ENCODE measurements at places on chromosomes 5 and 9.

DNA sequence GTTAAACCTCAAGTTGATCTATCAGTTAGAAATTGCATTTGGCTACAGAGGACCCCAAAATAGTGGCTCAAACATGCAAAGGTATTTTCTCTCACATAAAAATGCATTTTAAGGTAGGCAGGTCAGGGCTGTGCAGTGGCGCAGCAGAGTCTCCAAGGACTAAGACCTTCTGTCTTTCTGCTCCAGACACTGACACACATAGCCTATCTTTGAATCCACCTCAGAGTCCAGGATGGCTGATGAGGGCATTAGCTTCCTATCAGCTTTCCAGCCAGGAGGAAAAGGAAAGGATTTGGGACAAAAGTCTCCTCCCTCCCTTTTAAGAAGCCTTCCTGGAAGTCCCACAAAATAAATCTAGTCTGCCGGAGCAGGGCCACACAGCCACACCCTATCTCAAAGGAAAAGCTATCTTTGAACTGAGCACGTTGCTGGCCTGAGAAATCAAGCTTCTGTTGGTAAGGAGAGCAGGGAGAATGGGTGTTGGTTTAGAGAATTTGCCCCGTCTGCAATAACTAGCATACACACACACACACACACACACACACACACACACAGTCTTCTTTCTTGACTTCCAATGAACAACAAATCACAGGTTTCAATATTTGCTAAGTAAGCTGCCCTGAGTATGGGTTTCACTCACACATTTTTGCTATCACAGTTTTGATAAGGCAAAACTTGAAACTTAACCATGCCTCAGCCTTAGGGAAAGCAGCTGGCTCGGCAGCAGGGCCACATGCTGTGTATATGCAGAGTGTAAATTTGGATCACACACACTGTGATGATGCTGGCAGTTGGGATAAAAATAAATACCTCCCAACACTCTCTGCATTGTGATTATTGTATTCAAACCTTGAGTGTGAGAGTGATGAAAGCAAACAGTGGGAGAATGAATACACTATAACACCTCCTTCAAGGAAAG lies 116.6 kb upstream of the MAP3K1 start:
- DNase-seq, result no peak

DNA sequence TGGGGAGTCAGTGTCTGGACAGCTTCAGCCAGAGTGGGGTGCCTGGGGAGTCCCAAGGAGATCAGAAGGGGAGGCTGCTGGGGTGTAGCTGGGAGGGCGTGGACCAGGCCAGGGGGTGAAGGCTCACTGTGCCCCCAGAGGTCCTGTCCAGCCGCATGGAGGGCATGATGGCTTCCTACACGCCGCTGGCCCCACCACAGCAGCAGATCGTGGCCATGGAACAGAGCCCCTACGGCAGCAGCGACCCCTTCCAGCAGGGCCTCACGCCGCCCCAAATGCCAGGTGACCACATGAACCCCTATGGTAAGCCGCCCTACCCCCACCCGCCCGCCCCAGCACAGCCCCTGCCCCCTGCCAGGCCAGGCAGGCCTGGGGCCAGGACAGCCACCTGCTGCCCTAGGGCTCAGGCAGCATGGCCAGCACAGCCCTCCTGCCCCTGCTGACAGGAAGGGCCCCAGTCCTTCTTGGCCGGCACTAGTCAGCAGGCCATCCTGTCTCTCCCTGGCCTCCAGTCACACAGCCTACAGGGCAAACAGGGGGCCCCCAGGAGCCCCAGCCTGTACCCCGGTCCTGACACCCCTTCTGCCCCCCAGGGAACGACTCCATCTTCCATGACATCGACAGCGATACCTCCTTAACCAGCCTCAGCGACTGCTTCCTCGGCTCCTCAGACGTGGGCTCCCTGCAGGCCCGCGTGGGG lies 82.1 kb downstream of the LMX1B start:
- DNase-seq, result no peak

DNA sequence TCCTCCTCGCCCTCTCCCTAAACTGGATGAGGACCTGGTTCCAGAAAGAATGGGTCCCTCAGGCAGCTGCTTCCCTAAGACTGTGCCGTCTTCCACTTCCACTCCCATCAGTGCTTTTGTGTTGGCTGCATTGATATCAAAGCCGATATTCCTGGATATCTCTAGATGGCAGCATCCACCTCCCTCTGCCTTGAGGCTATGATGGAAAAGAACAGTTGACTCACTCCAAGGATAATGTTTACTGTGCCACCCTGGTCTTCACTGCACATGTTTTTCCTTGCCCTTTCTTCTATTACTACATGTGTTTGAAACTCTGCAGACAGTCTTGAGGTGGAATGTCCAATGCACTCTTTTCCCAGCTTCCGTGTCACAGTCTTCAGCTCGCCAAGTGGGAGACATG lies 211.6 kb downstream of the MAST4 start:
- DNase-seq, result peak; percentile 2

DNA sequence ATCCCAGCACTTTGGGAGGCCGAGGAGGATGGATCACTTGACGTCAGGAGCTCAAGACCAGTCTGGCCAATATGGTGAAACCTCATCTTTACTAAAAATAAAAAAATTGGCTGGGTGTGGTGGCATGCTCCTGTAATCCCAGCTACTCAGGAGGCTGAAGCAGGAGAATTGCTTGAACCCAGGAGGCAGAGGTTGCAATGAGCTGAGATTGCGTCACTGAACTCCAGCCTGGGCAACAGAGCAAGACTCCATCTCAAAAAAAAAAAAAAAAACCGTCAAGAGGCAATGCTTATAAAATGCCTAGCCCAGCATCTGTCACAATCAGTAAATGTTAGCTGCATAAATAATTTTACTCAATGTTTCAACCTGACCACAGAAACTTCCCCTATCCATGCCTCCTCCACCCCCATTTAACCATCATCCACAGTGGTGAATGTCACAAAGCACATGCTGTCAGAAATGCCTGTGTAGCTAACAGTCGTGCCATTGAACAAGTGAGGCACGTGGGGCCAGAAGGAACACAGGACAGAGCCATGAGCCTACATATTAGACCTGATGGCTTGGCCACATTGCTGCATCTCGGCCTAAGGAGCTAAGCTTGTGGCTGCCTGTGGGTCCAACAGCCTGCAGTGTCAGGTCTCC lies 16.8 kb upstream of the TCOF1 start:
- no peak for DNase-seq

DNA sequence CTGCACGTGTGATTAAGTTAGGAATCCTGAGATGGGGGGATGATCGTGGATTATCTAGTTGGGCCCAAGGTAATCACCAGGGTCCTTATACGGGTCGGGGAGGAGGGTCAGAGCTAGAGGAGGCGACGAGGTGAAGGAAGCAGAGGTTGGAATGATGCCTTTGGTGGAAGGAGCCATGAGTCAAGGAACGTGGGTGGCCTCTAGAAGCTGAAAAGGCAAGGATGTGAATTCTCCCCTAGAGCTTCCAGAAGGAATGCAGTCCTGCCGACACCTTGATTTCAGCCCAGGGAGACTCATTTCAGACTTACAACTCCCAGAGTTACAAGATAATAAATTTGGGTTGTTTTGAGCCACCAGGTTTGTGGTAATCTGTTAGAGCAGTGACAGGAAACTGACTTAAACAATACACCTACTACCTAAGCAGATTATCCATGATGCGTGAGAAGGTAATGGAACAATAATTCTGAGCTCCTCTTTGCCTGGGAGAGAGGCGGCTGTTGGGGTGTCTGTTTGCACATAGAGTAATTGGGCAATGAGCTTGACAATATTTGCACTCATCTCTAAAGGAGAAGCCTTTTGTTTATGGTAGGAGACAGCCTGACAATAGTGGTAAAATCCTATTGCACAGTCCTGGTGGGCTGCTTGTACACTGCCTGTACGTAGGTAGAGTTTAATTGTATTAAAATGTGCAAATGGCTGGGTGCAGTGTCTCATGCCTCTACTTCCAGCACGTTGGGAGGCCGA lies 129.3 kb upstream of the IER5L start:
- DNase-seq, result no peak

GRCh38 chr9:9556865-9557803 lies 1055.7 kb downstream of the PTPRD start:
- no peak for DNase-seq

GRCh38 chr5:24026288-24026687 lies 518.9 kb downstream of the PRDM9 start:
- DNase-seq, result no peak

DNA sequence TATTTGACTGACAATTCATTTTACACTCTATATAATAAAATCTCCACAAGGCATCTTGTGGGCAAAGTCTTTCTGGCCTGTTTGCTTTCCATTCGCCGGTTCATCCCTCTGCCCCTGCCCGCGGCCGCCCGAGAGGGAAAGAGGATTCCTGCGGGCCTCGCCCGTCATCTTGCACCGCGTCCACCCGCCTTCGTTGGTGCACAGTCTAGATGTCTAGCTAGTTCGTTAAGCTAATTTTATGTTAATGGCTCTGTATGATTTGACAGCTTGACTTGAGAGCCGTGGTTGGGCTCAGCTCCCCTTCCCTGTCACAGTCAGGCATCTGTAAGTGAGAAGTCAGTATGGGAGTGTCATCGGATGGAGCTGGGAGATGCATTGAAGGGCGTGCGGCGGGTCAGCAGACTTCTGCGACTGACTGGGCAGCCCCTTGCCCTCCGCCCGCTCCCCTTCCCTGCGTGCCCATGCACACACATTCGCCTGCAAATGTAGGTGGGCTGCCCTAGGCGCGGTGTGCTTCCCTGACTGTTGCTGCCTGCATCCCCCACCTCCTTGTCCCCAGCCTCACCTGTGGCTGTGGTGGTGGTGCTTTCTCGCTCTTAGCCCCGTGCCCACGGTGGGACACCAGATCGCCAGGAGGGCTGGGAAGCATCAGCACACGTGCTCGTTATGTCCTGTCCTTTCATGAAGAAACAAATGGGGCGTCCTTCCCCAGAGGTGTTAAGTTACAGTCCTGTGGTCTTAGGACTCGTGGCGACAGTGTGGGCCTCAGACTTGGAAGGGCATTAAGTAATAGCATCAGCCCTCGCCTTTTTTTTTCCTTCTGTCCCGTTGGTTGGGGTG lies 25.9 kb upstream of the PRDM12 start:
- no peak for DNase-seq

DNA sequence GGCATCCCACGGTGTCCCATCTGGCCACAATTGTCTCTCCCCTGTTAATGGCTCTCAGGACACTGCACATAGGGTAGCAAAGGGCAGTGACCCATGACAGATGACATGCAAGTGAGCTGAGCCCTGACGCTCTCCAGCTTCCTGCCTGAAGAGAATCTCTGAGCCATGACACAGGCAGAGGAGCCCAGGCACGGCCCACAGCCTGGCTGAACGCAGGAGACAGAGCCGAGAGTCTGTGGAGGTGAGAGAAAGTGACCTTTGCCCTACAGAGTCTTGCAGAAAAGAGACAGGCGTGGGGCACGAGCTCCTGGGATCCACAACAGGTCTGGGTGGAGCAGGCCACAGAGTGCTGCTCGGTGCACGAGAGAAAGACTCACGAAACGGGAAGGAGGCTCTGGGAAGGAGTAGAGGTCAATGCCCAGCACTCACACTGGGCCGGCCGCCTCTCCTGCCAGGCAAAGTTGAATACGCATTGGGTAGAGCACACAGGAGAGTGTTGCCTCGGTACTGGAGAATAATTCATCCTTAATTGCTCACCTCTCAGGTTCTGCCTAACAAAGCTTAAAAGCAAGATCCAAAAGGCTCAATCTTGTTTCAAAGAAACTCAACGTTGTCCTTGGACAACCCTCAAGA lies 90.3 kb downstream of the MRPL36 start:
- no peak for DNase-seq

GRCh38 chr5:32342656-32343055 lies 29.9 kb upstream of the MTMR12 start:
- no peak for DNase-seq

GRCh38 chr5:42109006-42109572 lies 184.0 kb downstream of the FBXO4 start:
- no peak for DNase-seq

- no peak for DNase-seq
These were observed 14.0 kb downstream of the MAP3K1 start for GRCh38 chr5:56829137-56829908.

GRCh38 chr9:113941526-113941925 lies 65.4 kb downstream of the ZNF618 start:
- no peak for DNase-seq

DNA sequence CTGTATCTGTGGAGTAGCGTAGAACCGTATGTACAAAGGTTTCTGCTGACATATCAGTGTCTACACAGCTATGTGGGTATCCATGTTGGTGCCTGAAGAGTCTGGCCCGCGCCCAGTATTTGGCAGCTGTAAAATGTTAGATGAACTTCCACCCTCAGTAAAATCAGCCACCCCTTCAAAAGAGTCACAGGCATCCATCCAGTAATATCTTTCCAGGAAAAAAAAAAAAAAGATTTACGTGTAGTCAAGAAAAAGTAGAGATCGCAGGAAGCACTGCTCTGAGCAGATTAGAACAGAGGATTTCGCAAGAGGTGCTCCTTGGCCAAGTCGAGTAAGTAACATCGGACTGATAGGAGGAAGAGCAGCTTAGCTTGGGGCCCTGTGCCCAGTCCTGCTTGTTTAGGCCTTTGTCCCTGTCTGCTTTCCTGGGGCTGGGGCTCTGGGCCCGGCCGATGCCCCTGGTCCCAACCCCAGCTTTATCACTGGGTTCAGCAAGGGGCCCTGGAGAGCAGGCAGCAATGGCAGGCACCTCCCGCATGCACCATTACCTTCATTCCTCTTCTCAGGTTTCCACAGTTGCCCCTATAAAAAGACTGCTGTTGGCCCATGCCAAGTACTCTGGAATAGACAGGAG lies 21.2 kb downstream of the DAPK1 start:
- DNase-seq, result no peak

DNA sequence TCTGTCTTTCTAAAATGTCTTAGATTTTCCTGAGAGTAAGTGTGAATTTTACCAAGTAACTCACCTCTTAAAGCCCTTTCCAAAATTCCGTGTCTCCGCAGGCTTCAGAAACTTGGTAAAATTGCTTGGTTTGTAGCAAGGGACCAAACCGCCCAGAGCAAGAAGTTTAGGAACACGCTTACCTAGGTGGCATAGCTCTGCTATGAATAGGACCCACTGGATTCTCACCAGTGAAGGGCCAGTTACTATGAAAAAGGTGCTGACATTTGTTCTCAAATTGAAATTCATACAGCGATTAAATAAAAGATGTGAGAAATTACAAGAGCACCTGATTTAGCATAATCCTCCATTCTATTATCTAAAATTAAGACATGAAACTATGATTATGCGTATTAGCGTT lies 6.7 kb downstream of the NME5 start:
- no peak for DNase-seq

GRCh38 chr9:123262338-123262737 lies 6.0 kb downstream of the STRBP start:
- DNase-seq, result no peak

GRCh38 chr5:9698125-9698826 lies 68.1 kb upstream of the TAS2R1 start:
- DNase-seq, result peak; percentile 54

DNA sequence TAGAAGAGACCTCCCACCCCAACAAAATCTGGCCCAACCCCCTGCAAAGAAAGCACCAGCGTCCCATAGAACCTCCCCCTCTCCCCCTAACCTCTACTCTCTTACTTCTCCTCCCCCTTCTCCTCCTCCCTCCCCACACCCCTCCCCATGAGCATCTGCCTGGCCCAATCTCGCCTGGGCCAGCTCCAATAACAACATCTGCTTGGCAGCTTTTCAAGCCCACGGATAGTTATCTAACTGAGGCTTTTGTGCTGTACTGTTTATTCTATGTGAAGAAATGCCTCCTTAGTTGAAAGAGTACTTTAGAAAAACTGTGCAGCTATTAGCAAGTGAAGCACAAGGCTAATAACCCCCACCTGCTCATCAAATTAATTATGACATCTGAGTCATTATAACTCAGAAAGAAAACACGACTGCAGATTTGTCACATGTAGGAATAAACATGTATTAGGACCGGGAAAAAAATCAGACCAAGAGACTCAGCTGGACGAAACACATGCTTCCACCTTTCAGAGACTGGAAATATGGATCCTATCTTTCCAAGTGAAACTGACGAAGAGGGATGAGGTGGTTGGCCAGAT lies 42.8 kb downstream of the NFIB start:
- DNase-seq, result peak; percentile 32
